ENCODE measurements at places on chromosomes 1 and 21.
A peak's percentile ranks its signal among the peaks of the same experiment; 100 is the strongest.

- DNase-seq: no peak
Measured at GRCh38 chr1:182714546-182714945, 30.2 kb upstream of the RGS8 start.

DNA sequence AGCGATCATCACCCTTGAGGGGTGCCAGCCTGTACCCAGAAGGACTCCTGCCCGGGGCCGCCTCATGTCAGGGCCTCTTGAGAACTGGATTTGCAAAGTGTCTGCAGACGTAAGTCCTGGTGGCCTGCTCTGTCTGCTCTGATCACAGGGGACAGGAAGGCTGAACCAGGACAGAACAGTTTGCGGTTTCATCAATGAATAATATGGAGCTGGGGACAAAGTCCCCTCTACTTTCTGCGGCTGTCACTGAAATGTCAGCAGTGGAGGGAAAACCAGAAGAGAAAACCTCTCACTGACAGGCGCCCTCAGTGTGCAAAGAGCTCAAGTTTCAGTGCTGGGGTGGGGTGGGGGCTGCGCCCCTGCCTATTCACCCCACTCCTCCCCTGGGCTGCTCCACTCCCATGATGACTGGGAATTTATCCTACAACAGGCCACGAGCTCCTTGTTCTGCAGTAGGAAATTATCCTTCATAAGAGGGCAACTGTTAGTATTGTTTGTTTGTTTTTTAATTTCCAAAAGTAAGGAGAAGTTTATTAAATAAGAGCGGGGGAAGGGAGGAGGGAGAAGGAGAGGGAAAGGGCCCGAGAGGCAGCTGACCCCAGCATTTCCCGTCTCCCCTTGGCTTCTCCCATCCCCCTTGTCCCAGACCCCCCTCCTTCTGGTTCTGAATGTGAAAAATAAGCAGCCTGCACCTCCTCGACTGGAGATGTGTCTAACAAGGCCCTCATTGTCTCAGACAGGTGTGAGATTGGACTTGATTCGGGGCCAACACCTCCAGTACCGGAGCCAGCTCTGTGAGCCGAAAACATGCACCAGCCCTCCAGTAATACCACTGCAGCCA lies 149.2 kb downstream of the CLIC6 start:
- no peak for DNase-seq

GRCh38 chr1:9717193-9718005 lies 65.9 kb downstream of the PIK3CD start:
- peak; percentile 95 for DNase-seq

DNA sequence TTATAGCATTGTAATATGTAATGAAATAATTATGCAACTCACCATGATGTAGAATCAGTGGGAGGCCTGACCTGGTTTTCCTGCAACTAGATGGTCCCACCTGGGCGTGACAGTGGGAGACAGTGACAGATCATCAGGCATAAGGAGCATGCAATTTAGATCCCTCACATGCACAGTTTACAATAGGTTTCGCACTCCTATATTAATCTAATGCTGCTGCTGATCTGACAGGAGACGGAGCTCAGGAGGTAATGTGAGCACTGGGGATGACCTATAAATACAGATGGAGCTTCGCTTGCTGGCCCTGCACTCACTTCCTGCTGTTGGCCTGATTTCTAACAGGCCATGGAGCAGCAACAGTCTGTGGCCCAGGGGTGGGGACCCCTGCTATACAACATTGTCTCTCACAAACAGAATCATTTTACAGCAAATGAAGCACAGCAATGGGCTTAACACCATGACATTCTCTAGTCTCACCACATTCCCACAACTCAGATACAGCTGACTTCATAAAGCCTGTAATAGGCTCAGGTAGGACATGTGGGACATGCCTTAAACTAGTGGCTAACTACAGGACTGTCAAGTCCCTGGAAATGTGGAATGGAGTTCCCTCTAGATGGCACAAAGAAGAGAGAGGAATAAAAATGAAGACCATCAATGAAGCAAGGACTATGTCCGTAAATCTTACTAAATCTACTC lies 40.7 kb upstream of the SLC5A9 start:
- no peak for DNase-seq

GRCh38 chr1:26771643-26772321 lies 16.0 kb upstream of the PIGV start:
- peak; percentile 63 for DNase-seq

DNA sequence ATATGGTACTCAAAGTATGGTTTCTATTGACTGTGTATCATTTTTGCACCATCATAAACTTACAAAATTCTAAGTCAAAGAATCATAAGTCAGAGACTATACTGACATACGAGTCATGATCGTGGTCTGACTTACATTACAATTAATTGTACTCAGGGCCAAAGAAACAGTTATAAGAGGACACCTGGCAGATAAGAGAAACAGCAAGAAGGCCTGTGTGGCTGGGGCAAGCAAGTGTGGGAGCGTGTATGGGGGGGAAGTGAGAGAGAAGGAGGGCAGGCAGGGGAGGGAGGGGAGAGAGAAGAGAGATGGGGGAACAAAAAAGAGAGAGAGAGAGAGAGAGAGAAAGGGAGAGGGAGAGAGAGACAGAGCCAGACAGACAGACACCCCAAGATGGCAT lies 70.9 kb downstream of the RERE start:
- no peak for DNase-seq

DNA sequence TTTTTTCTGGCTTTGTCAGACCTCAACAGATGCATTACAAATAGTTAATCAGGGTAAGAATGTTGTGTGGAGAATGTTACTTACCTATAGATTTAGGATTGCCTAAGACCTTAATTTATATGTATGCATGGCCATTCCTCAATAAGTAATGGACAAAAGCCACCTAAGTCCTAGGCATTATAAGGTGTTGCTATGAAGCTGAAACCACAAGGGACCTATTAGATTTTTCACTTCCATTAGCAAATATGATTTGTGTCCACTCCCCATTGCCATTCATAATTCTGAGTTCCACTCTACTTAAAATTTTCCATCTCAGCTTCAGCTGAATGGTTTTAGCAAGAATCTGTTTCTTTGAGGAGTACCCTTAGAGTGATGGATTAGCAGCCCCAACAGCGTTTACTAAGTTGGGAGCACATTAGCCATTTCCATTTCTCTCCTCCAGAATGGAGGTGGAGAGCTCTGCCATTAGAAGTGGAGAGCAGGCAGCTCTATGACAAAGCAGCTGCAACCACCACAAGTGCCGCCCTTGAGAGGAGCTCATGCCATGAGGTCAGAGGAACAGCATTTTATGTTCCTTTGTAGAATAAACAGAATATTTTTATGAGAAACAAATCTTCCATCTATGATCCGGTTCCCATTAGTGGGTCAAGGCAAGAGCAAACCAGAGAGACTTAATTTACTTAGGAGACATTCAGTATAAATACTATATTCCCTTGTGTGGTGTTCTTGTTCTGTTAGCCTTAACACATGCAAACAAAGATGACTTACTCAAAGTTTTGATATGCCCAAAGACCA lies 28.9 kb upstream of the C1orf87 start:
- DNase-seq: no peak

DNA sequence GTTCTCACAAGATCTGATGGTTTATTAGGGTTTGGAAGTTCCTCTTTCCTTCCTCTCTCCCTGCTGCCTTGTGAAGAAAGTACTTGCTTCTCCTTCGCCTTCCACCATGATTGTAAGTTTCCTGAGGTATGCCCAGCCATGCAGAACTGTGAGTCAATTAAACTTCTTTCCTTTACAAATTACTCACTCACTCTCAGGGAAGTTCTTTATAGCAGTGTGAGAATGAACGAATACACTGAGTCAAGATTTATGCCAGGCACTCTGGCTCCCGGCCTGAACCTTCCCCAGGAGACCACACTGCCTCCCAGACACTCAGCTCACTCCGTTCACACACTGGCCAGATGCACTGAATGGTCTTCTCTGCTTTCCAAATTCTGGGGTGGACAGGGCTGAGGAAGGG lies 308.3 kb upstream of the AJAP1 start:
- DNase-seq: no peak

GRCh38 chr1:89945852-89946476 lies 48.9 kb upstream of the ZNF326 start:
- peak; percentile 53 for DNase-seq

GRCh38 chr1:153742411-153743142 lies 14.7 kb downstream of the INTS3 start:
- no peak for DNase-seq

DNA sequence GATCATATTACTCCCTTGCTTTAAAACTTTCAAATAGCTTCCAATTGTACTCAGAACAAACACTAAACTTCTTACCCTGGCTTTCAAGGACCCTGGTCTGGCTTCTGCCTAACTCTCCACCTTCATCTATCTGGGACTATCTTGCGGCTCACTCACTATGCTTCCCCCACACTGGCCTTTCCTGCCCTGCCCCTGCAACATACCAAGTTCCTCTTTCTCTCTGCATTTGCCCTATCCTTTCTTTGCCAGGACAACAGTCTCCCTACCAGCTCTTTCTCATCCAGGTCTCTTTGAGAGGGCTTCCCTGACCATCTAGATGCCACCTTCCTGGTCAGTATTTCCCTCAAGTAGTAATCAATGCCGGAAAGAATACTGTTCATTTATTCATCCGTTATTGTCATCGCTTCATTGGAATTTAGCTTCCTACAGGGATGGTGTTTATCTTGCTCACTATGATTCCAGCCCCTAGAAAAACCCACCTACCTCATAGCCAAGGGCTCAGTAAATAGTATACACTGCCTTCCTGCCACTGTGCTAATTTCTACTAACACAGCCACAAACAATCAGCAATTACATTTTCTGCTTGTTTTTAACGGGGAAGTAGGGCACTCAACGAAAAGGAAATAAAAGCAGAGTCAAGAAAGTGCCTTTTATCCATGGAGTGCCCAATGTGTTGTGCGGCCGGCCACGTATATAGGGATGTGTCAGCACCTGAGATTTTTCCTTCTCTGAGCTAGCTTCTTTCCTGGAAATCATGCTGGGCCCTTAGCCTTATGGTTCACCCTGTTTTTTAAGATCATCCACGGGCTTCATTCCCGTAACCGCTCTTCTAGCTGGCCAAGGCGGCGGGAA lies 521 bp upstream of the CDC7 start:
- no peak for DNase-seq

DNA sequence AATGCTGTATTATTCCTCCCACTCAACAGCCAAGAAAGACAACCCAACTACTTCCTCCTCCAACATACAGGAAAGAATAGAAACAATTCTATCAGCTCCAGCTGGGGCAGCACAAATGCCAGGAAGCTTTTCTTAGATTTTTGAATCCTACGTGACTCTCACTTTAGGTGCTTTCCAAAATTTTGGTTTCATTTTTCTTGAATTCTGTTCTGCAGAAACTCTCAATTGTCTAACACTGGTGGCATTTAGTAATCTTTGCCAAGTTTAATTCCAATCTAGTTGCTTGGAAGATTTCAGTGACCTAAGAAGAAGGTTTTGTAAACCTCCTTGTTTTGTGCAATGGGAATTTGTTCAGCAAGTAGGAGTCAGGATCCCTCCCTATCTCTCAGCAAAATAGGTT lies 37.1 kb upstream of the DOCK7 start:
- no peak for DNase-seq

- DNase-seq: no peak
Measured at GRCh38 chr1:202130297-202130721, 7.6 kb downstream of the GPR37L1 start.

GRCh38 chr1:14897080-14897449 lies 256.5 kb upstream of the TMEM51 start:
- no peak for DNase-seq

GRCh38 chr1:216075339-216075738 lies 347.9 kb downstream of the USH2A start:
- DNase-seq: no peak

DNA sequence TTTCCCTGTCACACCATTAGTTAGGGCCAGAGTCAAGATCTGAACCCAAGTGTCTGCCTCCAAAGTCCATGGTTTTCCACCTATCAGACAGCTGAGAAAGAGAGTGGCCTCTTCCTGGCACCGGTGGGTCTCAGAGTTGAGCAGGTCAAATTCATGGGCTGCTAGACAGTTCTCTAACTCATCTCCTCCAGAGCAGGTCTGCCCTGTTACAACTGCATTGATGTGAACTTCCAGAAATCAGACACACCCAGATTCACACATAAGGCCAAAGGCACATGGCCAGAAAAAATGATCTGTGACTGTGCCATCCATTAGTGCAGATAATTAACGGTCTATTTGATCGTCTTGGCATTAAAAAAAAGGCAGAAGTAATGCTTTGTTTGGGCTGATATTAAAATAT lies 17.5 kb downstream of the SMIM12 start:
- DNase-seq: no peak

DNA sequence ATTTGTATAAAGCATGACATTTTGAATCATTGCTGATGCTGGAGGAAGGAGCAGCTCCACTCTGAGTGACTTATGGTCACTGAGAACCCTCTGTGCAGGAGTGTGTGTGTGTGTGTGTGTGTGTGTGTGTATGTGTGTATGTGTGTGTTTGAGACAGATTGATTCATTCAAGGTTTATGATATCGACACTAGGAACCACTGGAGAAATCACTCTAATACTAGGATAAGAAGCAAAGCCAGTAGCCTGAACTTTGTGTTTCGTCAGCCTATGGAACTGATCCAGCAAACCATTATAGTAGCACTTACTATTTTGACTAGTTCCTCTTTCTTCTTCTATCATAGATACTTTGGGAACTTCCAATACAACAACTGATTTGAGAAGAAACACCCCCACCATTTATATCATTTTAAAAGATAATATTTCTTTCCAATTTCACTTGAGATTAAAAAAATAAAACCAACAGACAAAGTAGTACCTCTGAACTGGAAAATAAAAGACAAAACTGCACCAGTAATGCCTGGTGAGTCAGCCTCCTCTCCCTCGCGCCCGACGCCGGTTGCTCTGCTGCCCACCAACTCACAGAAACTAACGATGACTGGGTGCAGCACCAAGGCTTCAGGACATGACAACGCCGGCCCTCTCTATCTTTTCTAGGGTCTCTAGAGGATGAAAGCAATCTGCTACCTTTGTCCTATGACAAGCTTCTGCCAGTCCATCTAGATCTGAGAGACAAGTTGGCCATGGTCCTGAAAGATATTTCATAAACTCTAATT lies 20.9 kb downstream of the SLAMF1 start:
- peak; percentile 86 for DNase-seq

DNA sequence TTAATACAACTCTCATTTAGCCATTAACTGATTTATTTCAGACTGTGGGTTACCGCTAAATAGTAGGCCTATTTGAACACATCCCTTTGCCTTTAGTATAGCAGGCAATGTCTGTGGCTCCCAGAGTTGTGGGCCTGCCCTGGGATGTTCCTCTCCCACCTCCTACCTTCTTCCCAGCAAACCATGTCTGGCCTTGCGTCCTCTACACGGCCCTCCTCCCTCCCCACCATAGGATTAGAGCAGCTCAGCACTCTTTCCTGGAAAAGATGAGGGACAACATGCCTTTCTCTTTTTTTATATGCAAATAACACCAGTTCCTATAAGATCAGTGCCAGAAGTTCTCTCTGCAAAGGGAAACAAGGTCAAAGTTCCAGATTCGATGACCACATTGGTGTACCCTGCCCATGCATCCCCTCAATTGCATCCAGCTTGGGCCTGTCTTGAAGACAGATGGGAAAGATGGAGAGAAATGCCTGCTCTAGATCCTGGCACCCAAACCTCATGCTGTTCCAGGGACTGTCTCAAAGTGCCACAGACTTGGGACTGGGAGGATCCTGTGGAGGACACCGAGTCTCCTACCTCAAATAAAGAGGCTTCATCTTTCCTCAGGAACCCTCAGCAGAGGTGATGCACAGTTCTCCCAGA lies 57.2 kb downstream of the CD46 start:
- DNase-seq: no peak

- DNase-seq: no peak
Measured at GRCh38 chr1:17584539-17584938, 45.0 kb downstream of the ARHGEF10L start.
